ENCODE measurements at places on chromosomes 2 and 18. TPM values are rescaled to one million over a fixed set of nuclear protein-coding genes. Genes with fewer than 3 reads are reported as not detected.
A peak's percentile ranks its signal among the peaks of the same experiment; 100 is the strongest.

- DNase-seq, result no peak
These were observed 234.3 kb upstream of the ACVR2A start for GRCh38 chr2:147610496-147611040.

DNA sequence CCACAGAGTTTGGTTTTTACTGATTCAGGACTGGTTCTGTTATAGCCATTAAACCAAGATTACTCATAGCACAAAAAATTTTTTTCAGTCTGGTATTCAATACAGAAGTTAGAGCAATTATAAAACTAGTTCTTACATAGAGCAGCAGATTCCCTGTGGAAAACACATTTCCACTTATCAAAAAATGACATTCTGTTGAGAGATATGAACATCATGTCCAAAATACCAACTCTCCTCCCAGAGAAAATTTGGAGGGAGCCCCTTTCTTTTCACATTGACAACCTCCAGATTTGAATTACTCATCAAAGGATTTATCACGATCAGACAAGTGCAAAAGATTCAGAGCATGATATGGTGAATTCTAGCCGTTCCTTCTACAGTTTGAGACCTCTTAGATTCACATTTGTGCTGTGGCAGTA, 126.8 kb upstream of the SERPINE2 start:
- no peak for DNase-seq

DNA sequence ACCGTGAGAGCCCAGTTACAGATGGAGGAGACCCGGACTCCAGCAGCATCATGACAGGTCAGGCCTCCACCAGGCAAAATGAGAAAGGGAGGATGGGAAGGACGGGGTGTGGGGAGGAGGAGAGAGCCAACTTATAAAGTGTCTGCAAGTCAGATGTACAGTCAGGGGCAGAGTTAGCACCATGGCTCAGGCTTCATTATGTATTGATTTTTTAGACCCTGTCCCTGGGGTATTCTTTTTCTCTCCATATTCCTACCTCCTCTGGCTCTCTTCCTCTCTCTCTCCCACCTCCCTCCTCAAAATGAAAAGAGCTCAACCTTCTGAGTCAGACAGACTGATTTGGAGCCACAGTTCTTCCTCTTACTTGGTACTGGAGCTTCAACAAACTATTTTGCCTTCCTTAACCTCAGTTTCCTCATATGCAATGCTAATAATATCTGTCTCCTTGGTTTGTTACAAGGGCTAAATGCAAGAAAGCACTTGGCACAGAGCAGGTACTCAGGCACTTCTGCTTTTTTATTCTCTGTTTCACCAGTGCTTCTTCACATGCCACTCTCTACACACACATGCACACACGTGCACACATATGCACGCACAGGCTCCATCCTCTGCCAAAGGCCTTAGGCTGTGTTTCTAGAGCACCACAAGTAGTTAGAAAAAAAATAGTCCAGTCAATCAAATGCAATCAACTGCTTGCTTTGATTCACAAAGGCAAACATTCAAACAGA, 92.3 kb upstream of the PKDCC start:
- no peak for DNase-seq

GRCh38 chr2:230412371-230412711, 3.7 kb upstream of the SP100 start:
- DNase-seq, result no peak

DNA sequence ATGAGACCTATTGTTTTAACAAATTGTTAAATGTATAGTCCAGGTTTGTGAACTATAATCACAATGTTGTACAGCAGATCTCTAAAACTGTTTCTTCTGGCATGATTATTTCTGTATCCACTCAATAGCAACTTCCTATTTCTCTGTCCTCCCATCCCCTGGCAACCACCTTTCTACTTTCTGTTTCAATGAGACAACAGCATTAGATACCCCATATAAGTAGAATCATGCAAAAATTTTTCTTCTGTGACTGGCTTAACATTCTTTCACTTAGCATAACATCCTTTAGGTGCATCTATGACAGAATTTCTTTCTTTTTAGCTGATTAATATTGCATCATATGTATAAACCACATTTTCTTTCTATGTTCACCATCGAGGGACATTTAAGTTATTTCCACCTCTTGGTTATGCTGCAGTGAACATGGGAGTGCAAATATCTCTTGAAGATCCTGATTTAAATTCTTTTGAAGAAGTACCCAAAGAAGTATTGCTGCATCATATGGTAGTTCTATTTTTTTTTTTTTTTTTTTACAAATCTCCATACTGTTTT, 713.5 kb downstream of the LRP1B start:
- DNase-seq, result no peak

GRCh38 chr2:118046634-118047210, 32.9 kb upstream of the CCDC93 start:
- no peak for DNase-seq

GRCh38 chr18:62509779-62510178, 13.0 kb upstream of the ZCCHC2 start:
- no peak for DNase-seq

GRCh38 chr2:235979753-235980435, 188.3 kb downstream of the GBX2 start:
- no peak for DNase-seq

GRCh38 chr2:65064728-65065552, 8.7 kb downstream of the CEP68 start:
- DNase-seq, result no peak

GRCh38 chr18:76689646-76690264, 132.6 kb upstream of the ZNF236 start:
- DNase-seq, result no peak

GRCh38 chr2:85106489-85107180, 26.6 kb upstream of the TCF7L1 start:
- DNase-seq, result no peak

DNA sequence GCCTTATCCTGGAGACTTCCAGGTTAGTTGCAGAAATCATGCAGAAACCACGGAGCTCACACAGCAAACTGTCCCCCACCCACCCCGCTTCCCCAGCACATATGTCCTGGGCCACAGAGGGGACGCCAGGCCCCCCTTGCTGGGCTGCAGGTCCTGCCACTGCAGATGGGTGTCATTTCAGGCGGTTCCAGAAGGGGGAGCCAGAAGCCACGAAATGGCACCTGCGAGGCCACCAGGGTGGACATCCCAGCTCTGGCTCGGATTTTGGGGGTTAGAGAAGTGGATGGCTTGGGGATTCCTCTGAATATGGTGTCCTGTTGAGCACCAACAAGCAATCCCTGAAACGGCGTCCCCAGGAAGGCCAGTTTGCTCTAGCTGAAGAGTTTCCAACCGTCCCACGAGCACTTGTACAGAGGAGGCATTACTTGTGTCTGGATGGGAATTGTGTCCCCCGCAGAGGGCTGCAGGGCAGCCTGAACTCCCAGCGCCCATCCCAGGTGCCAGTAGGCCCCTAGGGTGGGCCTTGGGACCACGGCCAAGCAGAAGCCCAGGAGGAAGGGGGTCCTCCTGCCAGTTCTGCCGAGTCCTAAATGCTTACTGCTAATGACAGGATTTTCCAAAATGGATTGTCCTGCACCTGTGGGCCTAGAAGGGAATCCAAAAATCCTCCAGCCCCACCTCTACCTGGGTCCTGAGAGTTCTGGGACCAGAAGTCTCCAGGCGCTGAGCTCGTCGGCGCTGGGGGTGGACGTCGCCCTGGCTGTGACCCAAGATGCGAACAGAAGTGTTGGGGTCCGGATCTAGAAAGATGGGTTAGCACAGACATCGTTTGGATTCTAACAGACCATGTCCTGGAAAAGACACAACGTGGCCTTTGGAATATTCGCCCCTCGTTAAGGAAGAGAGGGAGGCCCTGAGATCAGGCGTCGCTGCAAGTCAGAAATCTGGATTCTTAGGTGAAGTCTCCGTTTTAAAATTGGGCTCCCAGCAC, 14.6 kb upstream of the NFATC1 start:
- no peak for DNase-seq

GRCh38 chr2:37982147-37982582, 57.1 kb downstream of the RMDN2 start:
- DNase-seq, result peak; percentile 95

DNA sequence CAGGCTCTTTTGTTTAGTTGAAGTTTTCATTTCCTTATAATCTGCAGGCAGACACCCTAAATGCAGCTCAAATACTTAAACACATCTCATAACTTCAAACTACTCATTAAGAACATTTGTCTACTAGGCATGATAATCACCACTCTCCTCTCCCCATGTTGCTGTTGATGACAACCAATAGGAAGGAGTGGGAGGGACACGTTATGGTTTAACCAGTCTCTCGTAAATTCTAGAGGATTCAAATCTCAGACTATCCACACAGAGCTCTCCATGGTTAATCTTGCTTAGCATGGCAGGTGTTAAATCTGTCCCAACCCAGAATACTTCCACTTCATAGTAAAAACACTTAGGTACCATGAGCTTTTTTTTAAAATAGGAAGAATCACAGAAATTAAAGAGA, 127.4 kb upstream of the AQP4 start:
- no peak for DNase-seq

The FAM124B gene
- total RNA-seq, result 2.3 TPM

The SCG2 gene
- total RNA-seq, result 8.3 TPM

The OTOS gene
- total RNA-seq, result not detected

The ELOA2 gene
- total RNA-seq, result not detected

Data from esophagus muscularis mucosa (tissue), 4 donors.